ENCODE measurements at places on chromosomes 2 and 18. TPM values are rescaled to one million over a fixed set of nuclear protein-coding genes. Genes with fewer than 3 reads are reported as not detected.

Gene DES
- total RNA-seq, result not detected

Gene PLCD4
- 16.5 TPM for total RNA-seq

Gene KATNAL2
- 1.2 TPM for total RNA-seq

Gene ABCB11
- total RNA-seq, result not detected

Gene UCN
- 2.1 TPM for total RNA-seq

Gene TMEM178A
- 0.80 TPM for total RNA-seq

Gene RGPD3
- total RNA-seq, result 0.08 TPM

Gene MEIS1
- 4.7 TPM for total RNA-seq

Gene LHCGR
- total RNA-seq, result not detected

Gene RNU2-63P
- under 0.01 TPM for total RNA-seq

Gene CAPN14
- 0.30 TPM for total RNA-seq

Gene COPS9
- total RNA-seq, result 193 TPM

Gene DCC
- not detected for total RNA-seq

Gene LPIN2
- 2.7 TPM for total RNA-seq

Gene C1D
- total RNA-seq, result 32.3 TPM

Gene AP1S3
- total RNA-seq, result 19.0 TPM

Gene GKN1
- not detected for total RNA-seq

Gene TEKT4
- total RNA-seq, result not detected

Gene TMEM200C
- total RNA-seq, result not detected

Gene RBM43
- 0.99 TPM for total RNA-seq

Gene CYS1
- total RNA-seq, result 1.3 TPM

Gene IKZF2
- total RNA-seq, result 7.0 TPM

Measured in hair follicular keratinocyte (primary cell).